ENCODE measurements at places on chromosomes 7 and 10.

- no peak for DNase-seq
These were observed 62.7 kb upstream of the ZPBP start for GRCh38 chr7:50155755-50156154.

- DNase-seq, result no peak
These were observed 257.3 kb downstream of the TRIL start for GRCh38 chr7:28700790-28701203.

- DNase-seq, result no peak
These were observed 60.9 kb downstream of the ABCC2 start for GRCh38 chr10:99843310-99843709.

- no peak for DNase-seq
These were observed 306.6 kb upstream of the PFKP start for GRCh38 chr10:2760736-2761135.
